ENCODE measurements at places on chromosomes 13 and 19.

GRCh38 chr13:32726374-32727037 is 140.3 kb downstream of the PDS5B start:
- no peak for DNase-seq

DNA sequence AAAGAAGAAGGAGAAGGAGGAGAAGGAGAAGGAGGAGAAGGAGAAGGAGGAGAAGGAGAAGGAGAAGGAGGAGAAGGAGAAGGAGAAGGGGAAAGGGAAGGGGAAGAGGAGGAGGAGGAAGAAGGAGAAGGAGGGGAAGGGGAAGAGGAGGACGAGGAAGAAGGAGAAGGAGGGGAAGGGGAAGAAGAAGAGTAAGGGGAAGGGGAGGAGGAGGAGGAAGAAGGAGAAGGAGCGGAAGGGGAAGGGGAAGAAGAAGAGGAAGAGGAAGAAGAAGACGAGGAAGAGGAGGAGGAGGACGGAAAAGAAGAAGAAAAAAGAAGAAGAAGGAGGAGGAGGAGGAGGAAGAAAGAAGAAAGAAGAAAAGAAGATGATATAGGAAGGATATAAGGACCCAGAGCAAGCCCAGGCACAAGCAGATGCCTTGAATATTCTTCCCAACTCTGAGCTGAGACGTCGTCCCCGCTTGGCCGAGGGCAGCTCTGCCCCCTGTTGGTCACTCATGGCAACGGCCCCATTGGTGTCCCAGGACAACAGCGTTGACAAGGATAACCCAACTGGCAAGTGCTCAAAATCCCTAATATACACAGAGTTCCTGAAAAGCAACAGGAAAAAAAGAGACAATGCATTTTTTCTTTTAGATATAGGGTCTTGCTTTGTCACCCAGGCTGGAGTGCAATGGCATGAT is 30.6 kb upstream of the IGSF23 start:
- no peak for DNase-seq

- no peak for DNase-seq
These were observed 4.6 kb upstream of the ITGBL1 start for GRCh38 chr13:101447852-101448251.

- no peak for DNase-seq
These were observed 245.8 kb upstream of the SGCG start for GRCh38 chr13:22934744-22935523.

DNA sequence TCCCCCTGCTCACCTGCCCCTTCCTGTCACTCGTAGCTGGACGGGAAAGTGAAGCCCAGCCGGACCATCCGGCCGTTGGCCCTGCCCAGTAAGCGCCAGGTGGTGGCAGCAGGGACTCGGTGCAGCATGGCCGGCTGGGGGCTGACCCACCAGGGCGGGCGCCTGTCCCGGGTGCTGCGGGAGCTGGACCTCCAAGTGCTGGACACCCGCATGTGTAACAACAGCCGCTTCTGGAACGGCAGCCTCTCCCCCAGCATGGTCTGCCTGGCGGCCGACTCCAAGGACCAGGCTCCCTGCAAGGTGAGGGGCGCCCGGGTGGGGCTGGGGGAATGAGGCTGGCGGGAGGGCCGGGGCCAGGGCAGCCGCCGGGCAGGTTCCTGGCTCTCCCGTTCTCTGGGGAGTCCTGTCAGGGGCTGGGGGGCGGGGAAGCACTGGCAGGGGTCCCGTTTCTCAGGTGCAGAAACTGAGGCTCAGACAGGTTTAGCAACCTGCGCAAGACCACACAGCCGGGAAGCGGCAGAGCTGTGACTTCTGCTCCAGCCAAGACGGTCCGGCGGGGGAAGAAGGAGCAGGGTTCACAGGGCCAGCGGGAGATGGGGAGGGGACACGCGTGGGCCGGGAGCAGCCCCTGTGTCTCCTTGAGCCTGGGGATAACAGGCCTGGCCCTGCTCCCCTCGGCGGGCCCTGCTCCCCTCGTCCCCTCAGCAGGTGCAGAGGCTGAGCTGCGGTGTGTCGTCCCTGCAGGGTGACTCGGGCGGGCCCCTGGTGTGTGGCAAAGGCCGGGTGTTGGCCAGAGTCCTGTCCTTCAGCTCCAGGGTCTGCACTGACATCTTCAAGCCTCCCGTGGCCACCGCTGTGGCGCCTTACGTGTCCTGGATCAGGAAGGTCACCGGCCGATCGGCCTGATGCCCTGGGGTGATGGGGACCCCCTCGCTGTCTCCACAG is 5.3 kb downstream of the GZMM start:
- no peak for DNase-seq

- peak; percentile 34 for DNase-seq
These were observed 1.4 kb downstream of the HNRNPUL1 start for GRCh38 chr19:41265395-41266153.

GRCh38 chr19:16614941-16615340 is 13.1 kb downstream of the MED26 start:
- DNase-seq: no peak

- no peak for DNase-seq
These were observed 5.0 kb upstream of the JUNB start for GRCh38 chr19:12786141-12786870.

GRCh38 chr19:44905437-44906160 is at the start of gene APOE:
Gene APOE, plus strand, starts transcription at chr19:44905796. Its CDS starts 829 bp downstream, at chr19:44906625.
- no peak for DNase-seq

- DNase-seq: no peak
These were observed 984.7 kb upstream of the PCDH9 start for GRCh38 chr13:68214691-68215415.

DNA sequence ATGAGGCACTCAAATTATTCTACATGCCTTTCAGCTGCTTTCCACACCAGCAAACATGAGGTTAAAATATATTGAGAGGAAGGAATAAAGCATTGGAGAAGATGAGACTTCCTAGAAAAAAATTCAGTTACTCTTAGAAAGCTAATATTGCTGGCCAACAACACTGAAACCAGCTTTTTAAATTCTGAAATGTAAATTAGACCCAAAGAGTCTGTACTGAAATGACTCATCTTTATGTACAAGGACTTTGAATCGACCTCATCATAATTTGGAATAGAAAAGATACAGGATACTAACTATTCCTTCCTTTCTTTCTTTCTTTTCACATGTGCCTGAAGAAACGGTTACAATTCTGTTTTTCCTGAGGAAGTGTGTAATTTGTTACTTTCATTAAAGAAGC is 6.5 kb upstream of the HSPH1 start:
- no peak for DNase-seq

DNA sequence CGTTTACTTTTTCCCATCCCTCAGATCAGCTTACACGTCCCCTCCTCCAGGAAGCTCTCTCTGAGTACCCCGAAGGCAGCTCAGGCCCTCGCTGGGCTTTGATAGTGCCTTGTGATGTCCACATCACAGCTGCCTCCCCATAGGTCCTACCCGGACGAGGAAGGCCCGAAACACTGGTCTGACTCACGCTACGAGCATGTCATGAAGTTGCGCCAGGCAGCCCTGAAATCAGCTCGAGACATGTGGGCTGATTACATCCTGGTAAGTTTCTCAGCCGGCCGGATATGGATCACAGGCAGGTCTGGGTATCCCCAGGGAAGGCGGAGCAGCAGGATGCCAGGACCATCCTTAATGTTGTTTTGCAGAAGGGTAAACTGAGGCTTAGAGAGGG is 4.8 kb downstream of the COLGALT1 start:
- DNase-seq: peak; percentile 10

- no peak for DNase-seq
These were observed 599.5 kb upstream of the PCDH9 start for GRCh38 chr13:67829641-67830040.

DNA sequence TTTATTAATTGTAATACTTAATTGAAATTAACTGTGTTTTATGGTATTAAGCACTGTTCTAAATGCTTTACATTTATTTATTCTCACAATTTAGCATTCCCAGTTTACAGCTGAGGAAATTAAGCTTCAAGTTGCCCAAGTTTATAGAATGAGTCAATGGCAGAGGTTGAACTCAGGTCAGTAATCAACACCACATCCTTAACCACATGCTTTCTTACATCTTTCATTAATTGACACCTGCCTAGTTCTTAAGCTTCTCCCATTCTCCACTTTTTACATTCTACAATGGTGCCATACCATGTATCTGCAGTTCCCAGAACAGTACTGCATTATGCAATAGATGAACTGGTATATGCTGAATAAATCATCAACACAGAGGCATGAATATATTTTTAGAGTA is 11.7 kb upstream of the RBM26 start:
- no peak for DNase-seq

DNA sequence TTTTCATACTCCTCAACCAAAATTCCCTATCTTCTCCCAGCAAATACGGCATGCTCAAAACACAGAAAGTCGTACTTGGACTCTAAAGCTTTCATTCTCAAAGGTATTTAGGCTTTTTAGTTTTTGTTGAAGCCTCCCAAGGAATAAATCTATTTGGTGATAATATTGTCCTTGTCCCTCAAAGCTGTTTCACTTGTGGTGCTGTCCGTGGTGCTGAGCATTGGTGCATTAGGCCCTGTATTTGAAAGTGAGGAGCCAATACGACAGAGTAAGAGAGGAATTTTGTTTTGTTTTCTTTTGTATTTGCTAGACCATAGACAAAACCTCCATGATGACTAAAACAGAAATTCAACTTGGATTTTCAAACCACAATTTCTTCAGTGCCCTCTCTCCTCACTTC is 3.2 kb upstream of the LGALS13 start:
- DNase-seq: peak; percentile 18
